Stimulated activated CD4-positive, alpha-beta T cell treated with anti-CD3 and anti-CD28 coated beads, Interleukin-1b, Interleukin-23, amount 100 ng/mL, for 1 hour (primary cell): ENCODE measurements at places on chromosomes 12 and 14.

- no peak for DNase-seq
Measured at GRCh38 chr12:25578411-25579143, 25.5 kb upstream of the LMNTD1 start.

- no peak for DNase-seq
Measured at GRCh38 chr12:62917926-62918325, 17.0 kb downstream of the PPM1H start.

DNA sequence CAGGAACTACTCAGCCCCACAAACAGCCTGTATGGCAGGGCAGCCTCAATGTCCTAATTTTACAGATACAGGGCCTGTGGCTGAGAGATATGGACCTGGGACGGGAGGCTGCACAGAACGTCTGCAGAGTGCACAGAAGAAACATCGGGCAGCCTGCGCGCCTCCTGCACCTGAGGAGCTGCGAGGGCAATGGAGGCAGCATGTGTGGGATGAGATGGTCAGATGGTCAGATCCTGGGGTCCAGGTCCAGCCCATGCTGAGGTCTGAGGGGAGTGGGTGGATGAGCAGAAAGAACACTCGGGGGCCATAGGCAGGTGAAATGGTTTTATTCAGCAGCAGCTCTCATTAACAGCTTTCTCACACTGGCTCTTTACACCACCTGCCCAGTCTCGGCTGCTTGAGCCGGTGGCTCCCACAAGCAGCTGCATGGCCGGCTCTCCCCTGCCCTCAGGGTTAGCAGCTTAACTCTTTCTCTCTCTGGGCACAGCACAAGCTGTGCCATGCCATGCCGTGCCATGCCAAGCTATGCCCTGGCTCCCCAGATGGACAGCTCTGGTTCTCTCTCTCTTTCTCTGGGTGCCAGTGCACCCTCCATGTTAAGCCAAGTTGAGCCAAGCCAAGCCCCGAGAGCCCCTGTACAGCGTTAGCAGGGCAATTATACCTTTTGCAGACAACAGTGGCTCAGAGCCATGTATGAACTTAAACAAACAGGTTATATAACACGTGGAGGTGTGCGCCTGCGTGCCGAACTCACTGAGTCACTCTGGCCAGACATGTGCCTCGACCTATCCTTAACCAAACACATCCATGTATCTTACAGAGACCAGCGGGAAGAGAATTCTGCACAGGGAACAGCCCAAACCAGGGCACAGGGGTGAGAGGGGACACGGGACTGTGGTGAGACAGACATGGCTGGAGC lies 47.6 kb downstream of the RIMBP2 start:
- DNase-seq: no peak

- no peak for DNase-seq
Measured at GRCh38 chr12:106074706-106075392, 63.9 kb downstream of the NUAK1 start.

- DNase-seq: no peak
Measured at GRCh38 chr12:8603856-8604255, 8.8 kb downstream of the AICDA start.

- DNase-seq: no peak
Measured at GRCh38 chr12:22268973-22269372, 65.5 kb downstream of the ST8SIA1 start.

DNA sequence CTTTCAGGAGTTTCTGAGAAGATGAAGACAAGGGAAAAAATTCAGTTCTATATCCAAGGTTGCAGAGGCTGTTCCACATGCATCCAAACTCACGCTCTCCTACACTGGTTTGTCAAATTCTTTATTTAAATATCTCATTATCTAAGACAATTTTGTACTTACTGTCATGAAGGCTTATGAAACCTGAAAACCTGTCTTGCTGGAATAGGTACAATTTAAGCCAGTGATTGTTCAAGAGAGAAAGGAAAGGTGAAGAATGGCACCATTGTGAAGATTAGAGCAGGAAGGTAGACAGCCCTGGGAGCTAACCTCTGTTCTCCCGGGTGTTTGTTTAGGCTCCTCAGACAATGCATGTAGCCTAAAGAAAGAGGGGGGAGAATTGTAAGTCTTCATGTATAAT lies 315.1 kb upstream of the PRKD1 start:
- DNase-seq: no peak

DNA sequence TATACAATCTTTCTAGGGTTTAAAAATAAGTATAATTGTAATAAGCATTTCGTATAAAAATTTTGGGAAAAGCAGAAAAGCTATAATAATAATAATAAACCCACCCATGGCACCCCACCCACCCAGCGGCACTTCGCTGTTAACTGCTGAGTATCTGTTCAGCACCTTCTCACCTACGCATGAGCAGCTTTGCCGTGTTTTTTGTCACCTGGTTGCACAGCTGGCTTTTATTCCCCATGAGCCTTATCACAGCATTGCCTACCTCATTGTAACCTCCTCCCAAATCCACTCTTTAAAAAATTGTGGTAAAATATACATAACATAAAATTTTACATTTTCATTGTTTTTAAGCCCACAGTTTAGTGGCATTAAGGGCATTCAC lies 34.7 kb downstream of the CYP46A1 start:
- no peak for DNase-seq

- no peak for DNase-seq
Measured at GRCh38 chr12:6323340-6323994, 13.0 kb downstream of the PLEKHG6 start.

- no peak for DNase-seq
Measured at GRCh38 chr12:102372087-102372486, 108.3 kb downstream of the IGF1 start.

DNA sequence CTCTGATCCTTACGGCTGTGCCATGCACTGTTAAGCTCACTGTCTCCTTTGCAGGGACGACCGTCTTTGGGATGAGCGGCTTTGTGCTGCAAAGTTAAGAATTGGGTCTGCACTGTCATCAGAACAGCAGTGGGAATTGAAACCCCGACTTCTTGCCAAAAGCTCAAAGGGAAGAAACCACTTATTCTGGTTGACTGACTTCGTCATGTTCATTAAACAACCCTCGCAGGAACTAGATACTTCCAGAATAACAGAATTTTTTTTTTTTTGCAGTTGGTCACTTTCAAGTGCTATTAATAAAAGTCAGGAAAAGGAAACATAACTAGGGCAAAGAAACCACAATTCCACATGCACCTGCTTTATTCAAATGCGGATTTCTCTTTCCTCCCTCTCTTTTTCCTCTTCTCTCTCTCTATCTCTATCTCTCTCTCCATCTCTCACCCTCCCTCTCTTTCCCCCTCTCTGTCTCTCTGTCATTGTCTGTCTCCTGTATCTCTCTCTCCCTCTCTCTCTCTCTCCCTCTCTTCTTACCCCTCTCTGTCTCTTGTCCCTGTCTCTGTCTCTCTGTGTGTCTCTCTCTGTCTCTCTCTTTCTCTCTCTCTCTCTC lies 12.3 kb upstream of the GLT1D1 start:
- DNase-seq: no peak

DNA sequence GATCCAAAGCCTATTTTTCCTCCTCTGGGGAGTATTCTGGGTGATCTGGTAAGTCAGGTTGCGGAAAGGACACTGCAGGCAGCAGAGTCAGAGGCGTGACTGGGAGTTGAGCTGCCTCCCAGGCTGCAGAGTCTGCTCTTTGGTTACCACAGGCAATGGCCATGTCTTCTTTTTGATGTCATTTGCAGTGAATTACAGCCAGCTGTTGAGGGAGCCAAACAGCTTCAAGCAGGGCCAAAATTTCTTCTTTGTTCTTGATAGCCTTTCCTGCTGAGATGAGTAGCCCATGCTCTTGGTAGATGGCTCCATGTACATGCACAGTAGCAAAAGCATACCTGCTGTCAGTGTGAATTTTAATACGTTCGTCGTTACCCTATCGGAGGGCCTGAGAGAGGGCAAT lies 116.6 kb upstream of the PZP start:
- DNase-seq: no peak

GRCh38 chr14:72613975-72614319 lies 280.0 kb downstream of the DPF3 start:
- no peak for DNase-seq

DNA sequence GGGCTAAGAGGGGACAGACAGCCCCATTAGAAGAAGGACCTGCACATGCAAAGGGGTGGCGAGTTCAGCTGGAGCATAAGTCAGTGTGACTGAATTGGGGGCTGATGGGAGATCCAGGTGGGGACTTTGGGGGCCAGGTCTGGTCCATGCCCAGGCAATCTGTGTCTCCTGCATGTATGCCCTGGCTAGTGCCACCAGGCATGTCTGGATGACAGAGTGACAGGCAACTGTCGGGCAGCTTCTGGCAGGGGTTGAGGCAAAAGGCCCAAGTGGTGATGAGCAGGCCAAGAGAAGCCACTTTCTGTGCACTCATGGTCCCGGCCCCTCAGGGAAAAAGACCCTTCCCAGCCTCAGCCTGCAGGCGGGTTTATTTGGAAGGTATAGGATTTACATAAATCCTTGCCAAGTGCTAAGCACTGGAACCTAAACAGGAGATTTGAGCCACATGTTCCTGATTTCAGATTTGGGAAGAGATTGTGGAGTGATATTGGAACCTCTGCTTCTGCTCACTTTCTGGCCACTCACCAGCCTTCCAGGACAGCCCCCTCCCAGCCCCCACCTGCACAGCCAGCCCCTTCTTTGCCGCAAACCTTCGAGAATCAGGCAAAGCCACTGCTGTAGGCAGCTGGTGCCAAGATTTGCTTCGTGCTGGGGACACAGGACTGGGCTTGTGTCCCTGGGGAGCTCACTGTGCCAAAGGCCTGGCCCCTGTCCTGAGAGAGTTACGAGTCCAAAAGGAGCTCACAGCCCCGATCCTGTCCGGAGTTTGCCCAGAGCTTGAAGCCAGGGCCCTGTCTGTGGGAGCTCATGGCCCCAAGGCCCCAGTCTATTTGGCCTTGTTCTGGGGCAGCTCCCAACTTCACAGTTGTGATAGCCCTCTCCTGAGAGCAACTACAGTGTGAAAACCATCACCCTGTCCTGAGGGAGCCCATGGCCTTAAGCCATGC lies 232.5 kb upstream of the RTL1 start:
- DNase-seq: no peak

DNA sequence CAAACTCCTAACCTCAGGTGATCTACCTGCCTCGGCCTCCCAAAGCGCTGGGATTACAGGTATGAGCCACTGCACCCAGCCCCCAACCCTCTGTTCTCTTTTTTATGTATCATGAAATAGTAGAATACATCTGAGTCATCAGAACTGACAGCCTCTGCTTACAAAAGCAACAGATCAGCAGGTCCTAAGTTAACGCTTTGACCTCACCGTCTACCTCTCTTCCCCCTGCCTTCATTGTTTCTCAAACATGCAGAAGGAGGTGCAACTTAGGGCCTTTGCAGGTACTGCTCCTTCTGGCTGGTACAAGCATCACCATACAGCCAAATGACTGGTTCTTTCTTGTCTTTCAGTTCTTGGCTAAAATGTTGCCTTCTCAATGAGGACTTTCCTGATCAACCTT lies 249.2 kb downstream of the PAWR start:
- DNase-seq: no peak

GRCh38 chr12:113340061-113340460 lies 5.2 kb upstream of the SLC8B1 start:
- DNase-seq: no peak

DNA sequence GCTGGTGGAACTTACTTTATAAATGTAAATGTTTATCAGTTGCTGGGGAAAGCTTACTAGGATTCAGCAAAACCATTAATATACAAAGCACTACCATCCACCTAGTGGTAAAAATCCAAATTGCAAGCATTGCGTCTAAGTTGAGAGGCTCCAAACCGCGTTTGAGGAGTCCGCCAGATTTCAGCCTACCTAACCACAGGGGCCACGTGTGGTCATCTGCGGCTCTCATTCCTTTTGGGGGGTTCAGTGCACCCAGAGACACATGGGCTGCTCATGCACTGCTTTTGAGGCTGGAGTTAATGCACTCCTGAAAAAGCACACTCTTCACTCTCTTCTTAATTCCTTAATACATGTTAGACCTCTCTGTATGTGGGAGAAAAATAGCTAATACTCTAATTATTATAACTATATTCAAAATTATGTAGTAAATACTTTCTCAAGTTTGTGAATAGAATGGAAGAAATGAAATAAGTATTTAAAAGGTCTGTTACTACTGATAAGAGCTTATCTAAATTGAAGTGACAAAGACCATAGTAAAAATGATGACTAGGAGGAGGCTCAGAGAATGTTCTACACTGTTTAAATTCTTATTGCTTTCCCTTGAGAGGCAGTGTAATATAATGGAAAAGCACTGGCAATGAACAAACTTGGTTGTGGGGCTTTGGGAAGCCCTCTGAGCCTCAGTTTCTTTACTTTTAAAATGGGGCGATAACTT lies 41.4 kb upstream of the MANSC4 start:
- no peak for DNase-seq

- no peak for DNase-seq
Measured at GRCh38 chr12:10048526-10048925, 18.0 kb downstream of the CLEC9A start.

DNA sequence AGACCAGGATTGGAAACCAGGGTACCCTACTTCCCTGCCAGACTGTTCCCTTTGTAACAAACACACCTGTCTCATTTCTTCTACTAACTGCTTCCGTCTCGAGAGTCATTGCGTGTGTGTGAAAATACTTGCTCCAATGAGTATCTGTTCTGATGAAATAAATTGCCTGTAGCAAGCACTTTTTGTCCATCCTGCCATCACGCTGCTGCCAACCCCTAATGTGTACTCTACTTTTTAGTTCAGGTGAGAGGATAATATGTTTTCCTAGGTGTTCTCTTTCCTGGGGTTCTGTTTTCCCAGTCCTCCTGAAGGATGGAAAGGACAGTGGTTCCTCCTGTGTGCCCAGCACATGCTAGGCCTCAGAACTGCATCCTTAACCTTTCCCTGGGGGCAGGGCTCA lies 1.0 kb downstream of the TUNAR start:
- no peak for DNase-seq

DNA sequence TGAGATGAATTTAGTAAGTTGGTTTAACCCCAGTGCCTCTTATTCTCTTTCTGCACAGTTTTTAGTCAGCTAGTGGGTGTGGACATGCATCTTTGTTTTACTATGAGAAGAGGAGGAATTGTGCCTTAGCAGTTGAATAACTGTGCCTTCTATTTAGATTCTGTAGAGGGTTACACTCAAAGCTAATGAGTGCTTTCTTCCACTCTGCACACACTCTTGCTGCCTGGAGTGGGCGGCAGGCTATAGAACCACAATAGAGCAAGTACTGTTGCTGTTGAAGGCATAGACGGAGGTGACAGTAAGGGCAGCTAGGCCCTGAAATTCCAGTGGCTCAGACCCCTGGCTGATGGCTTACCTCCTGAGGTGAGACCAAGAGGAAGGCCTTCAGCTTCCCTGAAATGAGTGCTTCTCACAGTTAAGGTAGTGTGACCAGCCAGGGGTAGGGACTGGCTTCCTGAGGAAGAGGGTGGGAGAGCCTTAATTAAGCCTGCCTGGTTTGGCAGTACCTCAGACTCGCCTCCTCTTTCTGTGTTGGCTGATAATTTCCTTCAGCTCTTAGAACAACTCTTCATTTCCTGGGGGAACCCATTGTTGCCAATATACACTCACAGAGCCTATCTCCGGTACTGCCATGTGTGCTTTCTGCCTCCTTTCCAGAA lies 24.7 kb downstream of the SUSD6 start:
- no peak for DNase-seq

DNA sequence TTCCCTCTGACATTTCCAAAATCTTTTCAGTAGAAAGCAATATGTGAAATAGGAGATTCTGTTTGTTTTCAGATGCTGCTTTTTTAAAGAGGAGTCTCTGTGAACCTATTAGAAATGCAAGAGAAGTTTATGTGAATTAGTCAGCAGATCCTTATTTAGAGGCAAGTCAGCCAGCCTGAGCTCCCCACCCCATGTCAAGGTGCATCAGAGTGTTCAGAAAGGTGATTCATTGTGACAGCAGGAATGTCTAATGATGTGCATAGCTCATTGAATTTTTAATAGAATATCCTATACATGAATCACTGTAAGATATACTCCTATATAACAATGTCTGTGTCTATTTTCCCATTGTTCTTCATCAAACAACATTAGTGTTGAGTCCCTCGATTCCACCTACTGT lies 1222.4 kb upstream of the USP15 start:
- no peak for DNase-seq
